ENCODE measurements at places on chromosomes 1 and 21. TPM values are rescaled to one million over a fixed set of nuclear protein-coding genes. Genes with fewer than 3 reads are reported as not detected.

DMRTA2 gene
- not detected for total RNA-seq

PRAMEF26 gene
- total RNA-seq, result not detected

NEXN gene
- 17.2 TPM for total RNA-seq

KLF17 gene
- total RNA-seq, result 0.11 TPM

TMEM269 gene
- not detected for total RNA-seq

PLCH2 gene
- not detected for total RNA-seq

GPR3 gene
- 0.38 TPM for total RNA-seq

CHRM3 gene
- total RNA-seq, result not detected

HSPA6 gene
- not detected for total RNA-seq

SNAP47 gene
- 40.1 TPM for total RNA-seq

TIE1 gene
- total RNA-seq, result not detected

All from GM23248 (cell line).